ENCODE measurements at places on chromosomes 13 and 19. TPM values are rescaled to one million over a fixed set of nuclear protein-coding genes. Genes with fewer than 3 reads are reported as not detected.

The DAPK3 gene
- 45.6 TPM for total RNA-seq

DNA sequence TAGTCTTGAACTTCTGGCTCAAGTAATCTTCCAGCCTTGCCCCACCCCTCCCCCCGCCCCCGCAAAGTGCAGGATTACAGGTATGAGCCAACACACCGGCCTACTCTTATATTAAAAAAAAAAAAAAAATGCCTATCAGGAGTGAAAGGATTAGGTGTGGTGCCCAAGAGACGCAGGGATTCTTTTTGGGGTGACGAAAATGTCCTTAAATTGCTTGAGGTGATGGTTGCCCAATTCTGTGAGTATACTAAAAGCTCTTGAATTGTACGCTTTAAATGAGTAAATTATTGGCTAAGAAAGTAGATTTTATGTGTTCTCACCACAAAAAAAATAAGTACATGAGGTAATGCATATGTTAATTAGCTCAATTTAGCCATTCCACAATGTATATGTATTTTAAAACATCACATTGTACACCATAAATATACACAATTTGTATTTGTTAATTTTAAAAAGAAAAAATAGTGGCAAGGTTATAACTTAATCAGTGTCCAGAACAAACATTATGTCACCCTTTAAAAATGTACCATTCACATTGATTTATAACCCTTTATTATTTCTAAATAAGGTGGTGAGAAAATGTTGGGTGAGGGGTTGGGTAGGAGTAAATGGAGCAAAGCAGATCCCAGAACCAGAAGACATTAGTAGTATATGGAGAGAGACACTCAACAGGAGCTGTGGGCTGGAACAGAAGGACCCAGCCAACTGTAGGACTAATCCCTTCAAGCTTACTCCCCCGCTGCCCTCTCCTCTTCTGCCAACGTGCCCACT lies 3.9 kb downstream of the IGSF23 start:
- no peak overlapping the region for H3K4me3 ChIP-seq
- DNase-seq, result no peak
- no peak overlapping the region for H3K27ac ChIP-seq
- no peaks in the 10 kb centered on the region for H3K27me3 ChIP-seq

DNA sequence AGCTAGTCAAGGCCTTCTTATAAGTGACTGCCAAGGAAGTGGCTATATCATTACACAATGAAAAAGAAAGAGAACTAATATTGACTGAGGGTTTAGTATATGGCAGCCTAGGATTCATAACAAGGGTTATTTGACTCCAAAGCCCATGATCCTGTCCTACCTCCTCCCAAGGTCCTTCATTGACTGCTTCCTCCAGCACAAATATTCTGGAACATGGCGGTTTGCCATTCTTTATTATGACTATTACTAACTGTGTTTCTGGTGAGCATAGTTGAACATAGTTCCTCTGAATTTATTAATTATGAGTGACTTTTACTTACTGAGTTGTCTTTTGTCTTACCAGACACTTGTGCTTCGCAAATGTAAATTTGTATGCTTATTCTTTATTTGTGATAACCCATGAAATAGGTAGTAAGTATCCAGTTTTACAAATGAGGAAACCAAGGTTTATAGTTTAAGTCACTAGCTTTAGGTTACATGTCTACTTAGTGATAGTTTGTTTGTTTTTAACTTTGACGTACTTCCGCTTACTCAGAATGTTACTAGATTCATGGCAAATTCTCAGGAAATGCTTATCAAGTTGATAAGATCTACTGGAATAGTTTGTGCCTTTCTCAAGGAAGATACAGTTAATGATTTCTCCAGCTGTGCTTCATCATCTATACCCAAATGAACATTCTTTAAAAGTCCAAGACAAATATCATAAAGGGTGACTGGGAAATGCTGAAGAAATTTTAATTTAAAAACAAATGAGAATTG lies 15.5 kb upstream of the DCLK1 start:
- H3K36me3 ChIP-seq, result no peaks in the 10 kb centered on the region
- no peak overlapping the region for H3K27ac ChIP-seq
- no peaks in the 10 kb centered on the region for H3K27me3 ChIP-seq

DNA sequence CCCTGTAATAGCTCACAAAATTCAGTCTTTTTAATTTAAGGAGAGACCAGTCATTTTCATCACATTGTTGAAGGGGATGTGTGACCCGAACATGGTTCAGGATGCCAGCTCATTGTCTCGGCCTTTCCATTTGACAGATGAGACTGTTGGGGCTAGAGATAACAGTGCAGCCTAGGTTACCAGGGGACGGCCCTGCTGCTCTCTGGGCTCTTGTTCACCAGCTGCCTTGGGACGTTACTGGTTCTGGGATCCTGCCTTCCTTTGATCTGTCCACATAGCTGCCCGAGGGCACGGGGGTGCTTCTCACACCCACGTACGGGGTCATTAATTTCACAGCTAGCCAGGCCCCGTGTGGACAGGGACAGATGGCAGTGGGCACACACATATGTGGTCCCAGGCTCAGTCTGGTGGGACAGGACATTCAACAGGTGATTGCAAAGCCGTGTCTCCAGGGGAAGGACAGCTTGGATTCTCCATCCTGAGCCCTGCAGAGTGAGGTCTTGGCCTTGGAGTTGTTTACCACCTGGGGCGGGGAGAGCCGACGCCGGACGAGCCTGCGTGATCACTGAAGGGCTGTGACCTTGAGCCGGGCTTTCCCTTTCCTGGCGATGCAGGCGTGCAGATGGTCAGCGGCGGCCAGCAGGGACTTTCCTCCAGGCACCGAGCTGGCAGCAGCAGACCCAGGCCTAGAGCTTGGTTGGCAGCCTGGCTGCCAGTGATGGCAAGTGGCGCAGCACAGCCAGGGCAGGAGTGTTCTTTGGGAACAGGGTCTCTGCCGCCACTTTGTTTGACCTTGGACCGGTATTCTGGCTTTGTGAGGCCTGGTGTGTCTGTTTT lies 26.7 kb upstream of the NPAS1 start:
- H3K4me1 ChIP-seq, result peaks cover 11% of the 10 kb centered on the region
- no peak for DNase-seq
- no peak overlapping the region for H3K4me3 ChIP-seq

GRCh38 chr19:50817941-50818858 lies 5.4 kb downstream of the KLK1 start:
- peaks cover 38% of the 10 kb centered on the region for H3K27me3 ChIP-seq
- peak; percentile 92 for DNase-seq
- peak overlapping the region; percentile 77 for H3K4me3 ChIP-seq
- peaks cover 3% of the 10 kb centered on the region for H3K36me3 ChIP-seq
- H3K27ac ChIP-seq, result peak overlapping the region; percentile 71
- H3K4me1 ChIP-seq, result peaks cover 35% of the 10 kb centered on the region

GRCh38 chr19:50510700-50511068 lies 307 bp downstream of the JOSD2 start:
- H3K4me1 ChIP-seq, result peaks cover 21% of the 10 kb centered on the region
- peak overlapping the region; percentile 95 for H3K27ac ChIP-seq
- H3K4me3 ChIP-seq, result peak overlapping the region; percentile 97
- H3K27me3 ChIP-seq, result peaks cover 4% of the 10 kb centered on the region
- H3K36me3 ChIP-seq, result peaks cover 13% of the 10 kb centered on the region

- H3K27me3 ChIP-seq, result peaks cover 4% of the 10 kb centered on the region
- no peaks in the 10 kb centered on the region for H3K36me3 ChIP-seq
- no peak for DNase-seq
- H3K27ac ChIP-seq, result no peak overlapping the region
These were observed 207.3 kb downstream of the DLEU7 start for GRCh38 chr13:50636007-50636704.

DNA sequence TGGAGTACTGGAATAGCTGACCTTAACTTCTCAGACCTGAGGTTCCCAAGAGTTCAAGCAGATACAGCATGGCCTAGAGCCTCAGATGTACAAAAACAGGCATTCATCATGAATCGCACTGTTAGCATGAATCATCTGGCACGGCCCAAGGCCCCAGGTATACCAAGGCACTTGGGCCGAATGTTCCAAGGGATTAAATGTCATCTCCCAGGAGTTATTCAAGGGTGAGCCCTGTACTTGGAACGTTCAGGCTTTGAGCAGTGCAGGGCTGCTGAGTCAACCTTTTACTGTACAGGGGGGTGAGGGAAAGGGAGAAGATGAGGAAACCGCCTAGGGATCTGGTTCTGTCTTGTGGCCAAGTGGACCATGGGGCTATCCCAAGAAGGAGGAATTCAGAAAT lies 6.3 kb downstream of the KLK3 start:
- no peaks in the 10 kb centered on the region for H3K36me3 ChIP-seq
- no peak for DNase-seq
- no peak overlapping the region for H3K27ac ChIP-seq

GRCh38 chr19:21587117-21587461 lies 81.7 kb downstream of the ZNF429 start:
- H3K4me3 ChIP-seq, result peak overlapping the region; percentile 50
- no peak overlapping the region for H3K27ac ChIP-seq
- no peaks in the 10 kb centered on the region for H3K36me3 ChIP-seq
- DNase-seq, result no peak

- no peak overlapping the region for H3K27ac ChIP-seq
- no peak overlapping the region for H3K4me3 ChIP-seq
- no peaks in the 10 kb centered on the region for H3K27me3 ChIP-seq
These were observed 32.2 kb downstream of the CNMD start for GRCh38 chr13:52707375-52707774.
